Endothelial cell of umbilical vein (primary cell): ENCODE measurements at places on chromosomes 3 and 15.

GRCh38 chr3:126394977-126395321 lies 240 bp downstream of the CFAP100 start:
- no peak for DNase-seq

DNA sequence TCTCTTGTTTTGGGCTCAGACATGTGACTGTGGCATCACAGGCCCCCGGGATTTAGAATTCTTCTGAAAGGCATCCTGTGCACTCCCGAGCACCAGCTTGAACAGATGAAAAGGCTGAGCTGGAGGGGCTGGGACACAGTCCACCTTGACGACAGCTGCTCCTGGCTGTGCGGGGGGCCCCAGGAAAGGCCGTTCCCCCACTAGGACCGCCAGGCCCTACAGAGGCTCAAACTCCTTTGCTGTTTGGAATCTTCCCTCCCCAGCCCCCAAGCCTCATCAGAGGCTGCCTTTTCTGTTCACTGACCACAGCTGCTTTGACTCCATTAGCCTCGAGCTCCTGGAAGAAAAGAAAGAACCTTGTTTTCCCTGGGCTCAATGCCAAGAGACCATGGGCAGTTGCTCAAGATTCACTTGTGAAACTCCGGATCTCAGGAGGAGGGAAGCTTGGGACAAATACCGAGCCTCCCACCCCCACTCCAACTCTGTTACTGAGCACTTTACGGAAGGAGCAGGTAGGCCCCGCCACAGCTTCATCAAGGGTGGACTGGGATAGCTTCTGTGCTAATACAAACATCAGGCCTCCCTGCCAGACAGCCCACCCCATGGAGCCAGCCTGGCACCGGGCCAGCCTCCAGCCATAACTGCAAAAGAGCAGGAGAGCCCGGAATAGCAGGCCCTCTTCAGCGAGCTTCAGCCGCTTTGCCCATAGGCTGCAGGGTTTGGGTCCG lies 15.7 kb downstream of the CIDEC start:
- peak; percentile 20 for DNase-seq

- no peak for DNase-seq
Observed at GRCh38 chr15:92011611-92012367, 158.3 kb downstream of the SLCO3A1 start.

DNA sequence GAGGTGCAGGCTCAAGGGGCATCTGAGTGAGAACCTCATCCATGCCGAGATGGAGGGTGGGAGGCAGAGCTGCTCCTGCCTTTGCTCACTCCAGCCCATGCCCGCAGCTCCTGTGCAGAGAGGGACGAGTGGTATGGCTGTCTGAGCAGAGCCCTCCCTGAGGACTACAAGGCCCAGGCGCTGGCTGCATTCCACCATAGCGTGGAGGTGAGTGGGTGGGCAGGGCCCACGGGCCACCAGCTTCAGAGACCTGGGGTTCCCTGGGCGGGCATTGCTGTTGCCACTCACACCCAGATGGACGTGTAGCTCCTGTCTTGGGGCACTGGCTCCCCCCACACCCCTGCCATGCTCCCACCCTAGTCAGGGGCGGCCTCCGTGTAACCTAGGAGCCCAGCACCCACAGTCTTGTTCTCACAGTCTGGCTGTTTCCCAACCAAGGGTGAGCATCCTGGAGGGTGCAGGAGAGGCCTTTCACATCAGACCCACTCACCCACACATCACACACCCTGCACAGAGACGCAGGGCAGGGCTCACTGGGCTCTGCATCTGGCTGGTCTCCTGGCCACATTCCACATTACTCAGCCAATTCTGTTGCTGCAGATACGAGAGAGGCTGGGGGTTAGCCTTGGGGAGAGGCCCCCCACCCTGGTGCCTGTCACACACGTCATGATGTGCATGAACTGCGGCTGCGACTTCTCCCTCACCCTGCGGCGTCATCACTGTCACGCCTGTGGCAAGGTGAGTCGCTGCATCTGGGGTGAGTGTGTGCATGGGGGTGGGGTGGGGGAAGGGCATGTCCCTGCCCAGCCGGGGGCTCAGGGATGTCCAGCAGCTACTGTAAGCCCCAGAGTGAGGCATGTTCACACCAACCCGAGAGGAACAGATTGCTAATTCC lies 25.3 kb upstream of the NR2C2 start:
- DNase-seq = no peak

- no peak for DNase-seq
Observed at GRCh38 chr3:32888739-32889138, 62.7 kb upstream of the CCR4 start.

GRCh38 chr15:57534281-57534680 lies 57.4 kb upstream of the MYZAP start:
- peak; percentile 31 for DNase-seq

GRCh38 chr3:164377466-164377865 lies 700.8 kb downstream of the SI start:
- no peak for DNase-seq

DNA sequence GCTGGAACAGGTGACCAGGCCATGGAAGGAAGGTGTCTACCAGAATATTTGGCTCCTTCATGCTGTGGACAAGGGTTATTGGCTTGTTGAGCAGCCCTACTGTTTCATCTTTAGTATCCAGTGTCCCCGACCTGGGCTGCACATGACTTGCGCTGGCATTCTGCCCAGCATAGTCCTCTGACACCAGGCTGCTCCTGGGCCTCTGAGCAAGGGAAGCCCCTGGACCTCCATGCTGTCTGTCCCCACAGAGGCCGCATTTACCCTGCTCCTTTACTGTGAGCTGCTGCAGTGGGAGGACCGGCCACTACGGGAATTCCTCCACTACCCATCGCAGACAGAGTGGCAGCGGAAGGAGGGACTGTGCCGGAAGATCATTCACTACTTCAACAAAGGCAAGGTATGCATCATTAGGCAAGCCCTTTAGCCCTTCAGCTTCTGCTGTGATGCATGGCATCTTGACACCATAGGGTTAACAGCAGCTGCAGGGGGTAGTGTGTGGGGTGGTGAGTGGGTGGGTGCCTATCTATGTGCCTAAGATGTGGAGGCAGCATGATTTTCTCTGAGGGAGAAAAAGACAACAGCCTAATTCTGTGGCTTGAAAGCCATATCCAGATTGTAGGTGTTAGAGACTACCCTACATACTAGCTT lies 44.0 kb upstream of the MANF start:
- no peak for DNase-seq

- DNase-seq = no peak
Observed at GRCh38 chr3:183161552-183162336, 790 bp downstream of the LAMP3 start.

DNA sequence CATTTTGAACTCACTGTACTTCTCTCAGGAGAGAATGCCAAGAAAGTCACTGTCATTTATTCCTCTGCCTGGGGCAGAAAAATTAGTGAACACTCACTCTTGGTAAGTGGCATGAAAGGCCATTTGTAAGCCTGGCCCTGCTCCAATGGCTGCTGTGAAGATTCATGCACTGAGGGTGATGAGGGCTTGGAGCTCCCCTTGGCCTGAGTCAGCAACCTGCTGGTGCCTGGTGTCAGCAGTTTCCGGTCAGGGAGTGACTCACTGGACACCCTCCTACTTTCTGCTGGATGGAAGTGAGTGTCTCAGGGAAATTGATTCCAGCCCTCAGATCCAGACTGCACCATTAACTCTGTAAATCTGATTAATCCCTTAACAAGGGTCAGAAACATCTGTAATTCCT lies 37.6 kb downstream of the TRA2B start:
- peak; percentile 82 for DNase-seq

DNA sequence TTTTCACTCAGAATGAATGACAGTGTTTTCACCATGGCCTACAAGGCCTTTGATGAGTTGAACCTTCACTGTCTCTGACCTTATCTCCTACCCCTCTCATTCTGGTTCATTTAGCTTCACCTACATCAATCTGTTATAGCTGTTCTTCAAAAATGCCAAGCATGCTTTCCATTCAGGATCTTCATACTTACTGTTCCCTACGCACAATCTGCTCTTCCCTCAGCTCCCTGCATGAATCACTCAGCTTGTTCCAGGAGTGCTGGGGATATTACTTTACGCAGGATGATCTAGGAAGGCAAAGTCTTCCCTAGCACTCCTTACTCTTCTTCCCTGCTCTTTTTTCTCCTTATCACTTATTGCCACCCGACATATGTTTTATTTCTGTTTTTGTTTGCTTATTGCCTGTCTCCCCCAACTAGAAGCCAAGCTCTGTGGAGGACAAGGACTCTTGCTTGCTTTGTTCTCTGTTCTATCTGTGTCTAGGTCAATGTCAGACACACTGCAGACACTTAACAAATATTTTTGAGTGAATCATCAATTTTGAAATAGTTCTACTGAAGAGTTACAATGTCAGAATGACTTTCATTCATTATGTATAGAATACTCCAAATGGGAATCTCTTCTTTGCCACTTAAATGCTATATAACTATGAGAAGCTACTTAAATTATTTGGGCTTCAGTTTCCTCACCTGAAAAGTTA lies 238.3 kb upstream of the FEZF2 start:
- no peak for DNase-seq

GRCh38 chr15:84878504-84878903 lies 6.0 kb upstream of the SLC28A1 start:
- DNase-seq = peak; percentile 55

GRCh38 chr15:72156928-72157327 lies 38.7 kb downstream of the SENP8 start:
- DNase-seq = no peak

GRCh38 chr3:128196647-128197046 lies 43.4 kb downstream of the EEFSEC start:
- DNase-seq = no peak

DNA sequence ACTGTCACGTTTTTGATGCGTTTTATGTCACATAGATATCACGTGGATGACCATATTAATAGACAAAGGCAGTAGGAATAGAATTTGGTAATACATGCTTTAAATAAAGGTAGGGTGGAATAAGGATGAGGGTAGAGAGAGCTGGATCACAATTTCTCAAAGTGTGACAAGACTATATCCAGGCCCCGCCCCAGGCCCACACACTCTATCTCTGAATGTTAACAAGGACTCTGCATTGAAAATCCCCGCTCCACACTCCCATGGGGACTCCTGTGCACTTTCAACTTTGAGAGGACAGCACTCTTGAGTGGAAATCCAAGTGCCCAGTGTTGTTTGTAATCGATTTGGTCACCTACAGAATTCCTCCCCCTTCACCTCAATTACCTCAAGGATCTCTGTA lies 31.4 kb downstream of the ETV5 start:
- no peak for DNase-seq

DNA sequence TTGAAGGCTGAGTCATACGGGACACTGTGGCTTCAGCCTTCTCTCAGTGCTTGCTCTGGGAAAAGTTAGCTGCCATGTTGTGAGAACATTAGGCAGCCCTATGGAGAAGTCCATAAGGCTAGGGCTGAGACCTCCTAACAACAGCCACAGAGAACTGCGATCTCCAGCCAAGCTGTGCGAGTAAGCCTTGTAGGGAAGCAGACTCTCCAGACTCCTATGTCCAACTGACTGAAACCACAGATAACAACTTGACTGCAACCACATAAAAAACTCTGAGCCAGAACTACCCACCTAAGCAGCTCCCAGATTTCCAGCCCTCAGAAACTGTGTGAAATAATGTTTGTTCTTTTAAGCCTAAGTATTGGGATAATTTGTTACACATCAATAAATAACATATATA lies 40.7 kb downstream of the DENND6A start:
- no peak for DNase-seq

GRCh38 chr3:171542976-171543375 lies 82.8 kb upstream of the TNIK start:
- peak; percentile 61 for DNase-seq

DNA sequence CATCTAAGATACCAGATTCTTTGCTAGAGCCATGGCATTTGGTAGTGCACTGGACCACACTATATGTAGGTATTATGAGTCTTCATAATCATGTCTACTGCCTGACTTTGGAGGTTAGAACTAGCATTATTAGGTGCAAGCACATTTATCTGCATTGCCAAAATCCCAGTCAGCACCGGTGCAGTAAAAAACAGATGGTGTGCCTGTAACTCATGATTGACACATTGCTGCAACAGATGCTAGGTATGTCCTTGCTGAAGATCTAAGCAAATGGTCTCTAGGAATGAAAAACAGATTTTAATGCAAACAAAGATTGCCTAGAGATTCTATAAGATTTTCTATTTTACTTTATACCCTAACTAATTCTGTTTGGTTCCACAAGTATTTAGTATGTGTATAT lies 47.7 kb downstream of the MYO5A start:
- DNase-seq = no peak

GRCh38 chr3:149844091-149844490 lies 31.1 kb downstream of the RNF13 start:
- DNase-seq = no peak

DNA sequence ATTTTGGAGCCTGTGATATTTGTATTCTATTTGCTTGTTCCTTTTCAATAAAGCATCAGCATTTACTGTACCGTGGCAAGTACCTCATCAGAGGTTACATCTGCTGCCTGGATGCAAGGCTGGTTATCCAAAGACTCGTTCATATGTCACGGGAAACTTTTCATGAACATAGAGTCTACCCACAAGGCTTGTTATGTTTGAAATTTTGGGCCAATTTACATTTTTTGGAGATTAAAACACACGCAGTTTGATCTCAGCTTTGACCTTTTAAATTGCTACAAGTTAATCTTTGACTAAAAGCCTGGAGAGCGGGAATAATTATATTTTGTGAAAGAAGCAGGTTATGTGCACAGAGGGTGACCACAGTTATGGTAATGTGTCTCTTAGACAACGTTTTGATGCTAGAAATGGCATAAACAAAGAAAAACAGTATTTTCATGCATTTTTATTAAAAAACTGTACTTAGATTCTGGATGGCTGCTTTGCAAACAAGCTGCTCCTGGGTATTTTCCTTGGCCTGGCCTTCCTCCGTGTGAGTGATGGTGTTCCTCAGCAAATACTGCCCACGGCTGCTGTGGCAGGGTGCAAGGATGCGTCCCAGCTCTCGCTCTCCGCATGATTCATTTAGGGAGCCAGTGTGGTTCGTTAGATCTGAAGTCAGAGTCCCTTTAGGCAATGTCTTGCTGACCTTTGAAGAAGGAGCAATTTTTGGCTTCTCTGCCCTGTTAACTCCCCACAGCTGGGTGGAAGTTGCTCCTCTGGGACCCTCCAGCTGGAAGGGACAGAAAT lies 27.1 kb downstream of the CHST2 start:
- no peak for DNase-seq

DNA sequence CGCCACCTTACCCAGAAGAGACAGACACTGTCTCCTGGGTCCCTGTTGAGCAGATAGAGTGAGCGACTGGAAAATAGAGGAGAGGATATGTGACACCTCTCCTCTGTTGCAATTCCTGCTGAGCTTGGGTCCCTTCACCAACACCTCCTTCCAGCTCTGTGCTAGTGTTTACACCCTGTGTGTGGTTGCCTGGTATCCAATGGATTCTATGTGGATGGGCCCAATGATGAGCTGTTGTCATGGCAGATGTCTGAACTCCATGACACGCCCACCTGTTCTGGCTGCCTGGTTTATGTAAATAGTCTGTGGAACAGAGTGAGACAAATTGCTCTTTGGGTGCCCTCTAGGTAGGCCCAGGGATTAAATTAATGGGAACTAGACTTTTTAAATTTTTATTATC lies 23.7 kb downstream of the RBM5 start:
- no peak for DNase-seq
